IPS-NIHi11 (cell line): ENCODE measurements at places on chromosomes 2 and 18.

GRCh38 chr2:122180972-122181371, 425.5 kb downstream of the TSN start:
- no peak for DNase-seq

- DNase-seq = peak; percentile 89
These were observed 48.1 kb upstream of the ARL4C start for GRCh38 chr2:234544659-234545611.

DNA sequence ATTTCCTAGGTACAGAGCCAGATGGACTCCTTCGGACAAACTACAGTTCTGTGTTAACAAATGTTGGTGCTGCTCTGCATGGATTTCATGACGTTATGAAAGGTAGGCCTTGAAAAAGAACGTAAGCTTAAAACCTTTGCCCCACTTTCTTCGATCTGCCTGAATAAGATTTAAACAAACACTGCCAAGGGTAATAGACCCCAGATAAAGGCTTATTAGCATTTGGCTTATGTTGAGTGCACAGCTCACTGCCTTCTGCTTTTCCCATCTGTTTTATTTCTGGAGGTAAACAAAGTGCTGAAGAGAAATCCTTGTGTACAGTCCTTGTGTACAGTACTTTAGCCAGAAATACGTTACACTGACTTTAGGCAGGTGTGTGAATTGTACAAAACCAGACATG, 50.0 kb upstream of the STON1 start:
- no peak for DNase-seq

- DNase-seq = no peak
These were observed 54.3 kb downstream of the TTC32 start for GRCh38 chr2:19847486-19847885.

DNA sequence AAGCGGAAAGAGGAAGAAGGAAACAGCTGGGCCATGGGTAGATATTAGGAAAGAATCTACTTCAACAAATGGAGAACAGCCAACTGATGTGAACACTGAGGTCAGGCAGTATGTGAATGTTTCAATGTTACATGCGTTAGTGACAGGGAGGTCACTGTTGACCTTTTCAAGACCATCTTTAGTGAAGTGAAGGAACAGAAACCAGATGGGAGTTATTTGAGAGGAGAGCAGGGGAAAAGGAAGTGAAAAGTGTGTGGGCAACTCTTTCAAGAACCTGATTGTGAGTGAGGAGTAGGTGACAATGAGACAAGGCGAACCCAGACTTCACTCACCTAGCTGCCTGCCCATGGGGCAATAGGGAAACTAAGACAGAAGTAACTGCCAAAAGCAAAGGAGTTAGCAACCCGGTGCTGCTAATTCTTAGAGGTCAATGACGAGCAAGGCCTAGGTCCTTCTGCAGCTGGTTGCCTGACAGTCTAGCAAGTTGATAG, 67.0 kb downstream of the SP3 start:
- no peak for DNase-seq

GRCh38 chr2:217231724-217232123, 371.9 kb upstream of the TNP1 start:
- no peak for DNase-seq

DNA sequence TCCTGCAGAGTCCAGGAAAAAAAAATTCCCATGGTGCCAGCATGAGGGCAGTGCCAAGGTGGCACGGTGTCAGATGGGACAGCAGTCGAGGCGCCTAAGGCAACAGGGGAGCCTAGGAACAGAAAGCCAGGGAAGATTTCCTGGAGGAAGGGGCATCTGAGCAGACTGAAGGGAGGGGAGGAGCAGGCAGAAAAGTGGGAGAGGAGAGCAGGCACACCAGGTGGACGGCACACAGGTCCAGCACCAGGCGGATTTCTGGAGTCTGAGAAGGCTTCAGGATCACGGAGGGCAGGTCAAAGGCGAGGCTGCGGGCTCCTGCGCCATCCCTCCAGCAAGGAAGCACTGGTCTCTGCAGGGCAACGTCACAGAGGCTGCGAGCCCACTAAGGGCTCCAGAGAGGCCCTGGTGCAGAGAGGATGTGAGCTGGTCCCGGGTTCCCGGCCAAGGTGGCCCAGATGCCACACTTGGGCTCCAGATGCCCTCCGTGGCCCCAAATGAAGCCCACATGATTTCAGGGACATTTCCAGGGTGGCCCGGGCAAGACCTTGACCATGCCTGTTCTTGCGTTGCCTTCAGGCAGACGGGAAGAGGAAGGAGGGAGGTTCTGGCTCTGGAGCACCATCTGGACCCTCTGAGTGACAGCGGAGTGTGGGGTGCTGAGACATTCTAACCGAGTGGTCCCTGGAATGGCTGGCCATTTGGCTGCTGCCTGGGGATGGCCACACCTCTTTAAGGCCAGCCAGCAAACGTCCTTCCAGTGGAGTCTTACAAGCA, 4.1 kb downstream of the HS6ST1 start:
- DNase-seq = peak; percentile 2

DNA sequence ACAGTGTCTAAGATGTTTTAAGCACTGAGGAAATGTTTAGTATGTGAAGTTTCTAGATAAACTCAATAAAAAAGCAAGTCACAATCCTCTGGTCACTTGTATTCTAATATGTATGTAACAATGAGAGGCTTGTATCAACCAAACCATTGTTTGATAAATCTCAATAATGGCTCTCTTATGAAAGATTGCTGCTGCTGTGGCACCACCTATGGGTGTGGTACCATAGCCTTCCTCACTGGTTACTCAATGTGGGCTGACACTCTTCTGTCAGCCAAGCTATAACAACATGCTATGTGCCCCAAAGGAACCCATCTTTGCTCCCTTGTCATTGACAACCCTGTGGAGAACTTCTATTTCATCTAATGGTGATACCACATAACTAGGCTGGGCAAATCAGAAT, 12.6 kb upstream of the RAB1A start:
- DNase-seq = no peak

GRCh38 chr2:28895189-28895893, 874 bp downstream of the WDR43 start:
- DNase-seq = peak; percentile 15

DNA sequence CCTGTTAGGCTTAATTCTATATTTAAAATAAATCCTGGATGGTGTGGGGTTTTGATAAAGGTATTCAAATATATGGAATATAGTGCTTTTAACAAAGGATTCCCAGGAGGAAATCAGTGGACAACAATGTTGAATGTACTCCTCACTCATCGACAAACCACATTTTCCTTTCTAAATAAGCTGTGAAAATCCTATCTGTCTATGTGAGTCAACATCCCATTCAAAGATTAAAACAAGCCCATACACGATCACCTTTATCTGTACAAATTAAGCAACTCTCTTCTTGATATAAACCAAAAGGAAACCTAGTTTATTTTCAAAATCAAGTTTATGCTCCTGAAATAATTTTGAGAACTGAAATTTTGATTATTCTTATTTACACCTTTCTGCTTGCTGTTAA, 153.4 kb downstream of the ERBB4 start:
- no peak for DNase-seq

- DNase-seq = no peak
These were observed 622.5 kb downstream of the RNF144A start for GRCh38 chr2:7539760-7540159.
